ENCODE measurements at places on chromosomes 7 and 10.
A peak's percentile ranks its signal among the peaks of the same experiment; 100 is the strongest.

GRCh38 chr10:92839191-92840085 lies 8.9 kb upstream of the EXOC6 start:
- peak; percentile 7 for DNase-seq

- DNase-seq = no peak
Measured at GRCh38 chr7:102287111-102287980, 678 bp downstream of the SH2B2 start.

DNA sequence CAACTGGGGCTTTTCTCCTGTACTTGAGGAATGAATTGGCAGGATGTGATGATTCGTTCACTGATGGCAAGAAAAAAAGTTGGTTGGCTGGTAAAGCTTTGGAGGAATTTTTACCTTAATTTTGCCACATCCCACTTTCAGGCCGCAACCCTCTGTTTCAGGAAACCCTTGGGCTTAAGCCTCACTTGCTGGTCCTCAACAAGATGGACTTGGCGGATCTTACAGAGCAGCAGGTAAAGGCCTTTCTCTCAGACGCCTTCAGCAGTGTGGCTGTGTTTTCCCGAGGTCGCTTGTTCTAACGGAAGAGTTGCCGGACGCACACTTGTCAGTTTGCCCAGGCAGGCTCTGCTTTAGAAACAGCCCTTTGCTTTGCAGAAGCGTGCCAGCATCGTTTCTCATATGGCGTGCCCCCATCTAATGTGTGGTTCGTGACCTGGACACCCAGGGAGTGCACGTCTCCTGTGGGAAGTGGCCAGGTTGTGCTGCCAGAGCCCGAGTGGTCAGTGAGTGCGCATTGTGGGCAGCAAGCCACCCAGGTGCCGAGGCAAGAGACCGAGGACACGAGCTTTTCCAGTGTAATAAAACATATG lies 2.2 kb downstream of the MTG1 start:
- no peak for DNase-seq

GRCh38 chr10:78806681-78807221 lies 262.0 kb upstream of the ZMIZ1 start:
- DNase-seq = no peak

GRCh38 chr10:128998101-128998805 lies 468.8 kb upstream of the MGMT start:
- DNase-seq = no peak

DNA sequence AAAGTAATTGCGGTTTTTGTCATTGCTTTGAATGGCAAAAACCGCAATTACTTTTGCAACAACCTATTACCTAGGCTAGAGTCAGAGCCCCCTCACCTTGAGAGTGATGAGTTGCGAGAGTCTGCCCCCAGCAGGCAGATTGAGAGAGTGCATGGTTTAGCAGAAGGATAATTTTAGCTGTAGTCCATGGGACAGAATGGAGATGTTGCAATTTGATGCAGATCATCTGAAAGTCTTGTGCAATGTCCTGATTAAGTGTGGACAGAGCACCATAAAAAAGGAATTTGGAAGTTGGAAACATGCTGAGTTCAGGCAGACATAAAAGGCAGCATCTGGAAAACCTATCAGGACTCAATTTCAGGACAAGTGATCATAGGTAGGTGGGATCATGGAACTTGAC lies 48.7 kb downstream of the GPR141 start:
- peak; percentile 13 for DNase-seq

DNA sequence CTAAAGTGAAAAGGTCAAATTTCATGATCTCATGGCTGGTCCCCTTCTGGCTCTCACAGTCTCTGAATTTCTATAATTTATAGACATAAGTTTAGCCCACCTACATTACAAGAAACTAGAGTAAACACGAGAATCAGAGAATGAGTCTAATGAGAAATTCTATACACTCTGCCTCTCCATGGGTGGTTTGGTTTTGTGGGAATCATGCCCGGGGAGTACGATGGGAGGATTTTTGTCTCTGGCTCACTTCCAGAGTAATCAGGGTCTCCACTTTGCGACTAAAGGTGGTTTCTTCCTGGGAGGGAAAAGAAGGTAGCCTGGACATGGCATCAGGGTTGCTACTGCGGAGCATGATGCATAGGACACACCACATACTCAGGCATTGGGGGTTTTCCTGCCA lies 69.7 kb downstream of the MRC1 start:
- DNase-seq = no peak

DNA sequence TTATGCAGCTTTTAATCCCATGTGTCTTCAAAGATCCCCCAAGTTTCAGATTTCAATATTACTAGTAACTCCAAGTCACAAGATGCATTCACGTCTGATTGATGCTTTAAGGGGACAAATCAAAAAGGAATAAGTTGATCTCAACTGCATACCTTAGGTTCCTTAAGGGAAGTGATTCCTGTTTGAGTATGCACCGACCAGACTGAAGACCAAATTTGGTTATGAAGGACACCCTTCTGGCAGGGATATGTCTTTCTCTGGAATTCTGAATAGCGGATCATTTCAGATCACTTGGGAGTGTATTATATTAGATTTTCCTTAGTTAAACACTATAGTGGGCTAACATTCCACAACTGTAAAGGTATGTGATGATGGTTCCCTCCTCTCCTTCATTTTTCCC lies 4.3 kb downstream of the KIF5B start:
- DNase-seq = no peak

- no peak for DNase-seq
Measured at GRCh38 chr7:131564640-131565039, 8.2 kb upstream of the PODXL start.

- DNase-seq = no peak
Measured at GRCh38 chr7:110442381-110442837, 648.5 kb upstream of the LRRN3 start.

DNA sequence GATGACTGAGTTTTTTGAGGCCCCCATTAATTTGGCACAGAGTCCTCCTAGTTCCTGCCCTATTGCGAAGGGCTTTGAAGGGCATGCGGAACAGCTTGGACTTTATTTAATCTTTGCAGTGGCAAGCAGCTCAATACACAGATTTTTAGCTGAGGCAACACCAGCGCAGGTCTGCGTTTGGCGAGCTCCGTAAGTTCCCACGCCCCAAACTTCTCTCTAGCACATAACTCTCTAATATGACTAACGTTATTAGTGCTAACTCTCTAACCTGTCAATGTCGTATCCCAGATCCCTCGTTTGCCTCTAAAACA lies 366 bp upstream of the TAF3 start:
- DNase-seq = no peak

DNA sequence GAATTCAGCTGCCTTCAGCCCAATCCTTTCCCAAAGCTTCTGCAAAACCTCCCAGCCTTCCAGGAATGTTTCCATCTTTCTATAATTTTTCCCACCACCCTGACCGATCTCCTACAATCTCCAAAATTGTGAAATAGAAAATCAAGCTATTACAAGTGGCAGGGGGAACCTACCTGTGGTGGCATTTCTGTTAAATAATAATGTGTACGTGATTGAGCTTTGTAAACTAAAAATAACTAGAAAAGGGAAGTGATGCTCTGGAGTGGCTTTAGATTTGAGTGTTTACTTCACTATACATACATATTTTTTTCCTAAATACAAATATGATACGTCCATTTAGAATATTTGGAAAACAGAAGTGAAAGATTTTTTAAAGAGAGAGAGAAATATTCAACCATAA lies 593.6 kb downstream of the GRM8 start:
- no peak for DNase-seq

DNA sequence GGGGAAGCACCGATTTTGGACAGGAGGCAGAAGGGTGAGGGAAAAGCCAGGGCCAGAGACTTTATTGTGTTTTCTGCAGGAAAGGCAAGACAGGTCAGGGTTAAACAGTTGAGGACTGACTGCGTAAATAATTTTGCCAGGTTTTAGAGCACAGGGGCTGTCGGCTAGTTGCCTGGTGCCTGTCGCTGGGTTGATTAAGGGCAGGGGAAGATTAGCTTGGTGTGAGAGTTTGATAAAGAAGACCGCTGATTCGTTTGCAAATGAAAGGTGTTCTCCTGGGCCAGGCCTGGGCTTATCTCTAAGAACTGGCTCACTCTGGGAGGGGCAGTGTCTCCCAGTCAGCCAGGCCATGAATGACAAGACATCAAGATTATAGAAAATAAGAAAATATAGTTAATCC lies 75.6 kb downstream of the SLC37A3 start:
- DNase-seq = no peak

DNA sequence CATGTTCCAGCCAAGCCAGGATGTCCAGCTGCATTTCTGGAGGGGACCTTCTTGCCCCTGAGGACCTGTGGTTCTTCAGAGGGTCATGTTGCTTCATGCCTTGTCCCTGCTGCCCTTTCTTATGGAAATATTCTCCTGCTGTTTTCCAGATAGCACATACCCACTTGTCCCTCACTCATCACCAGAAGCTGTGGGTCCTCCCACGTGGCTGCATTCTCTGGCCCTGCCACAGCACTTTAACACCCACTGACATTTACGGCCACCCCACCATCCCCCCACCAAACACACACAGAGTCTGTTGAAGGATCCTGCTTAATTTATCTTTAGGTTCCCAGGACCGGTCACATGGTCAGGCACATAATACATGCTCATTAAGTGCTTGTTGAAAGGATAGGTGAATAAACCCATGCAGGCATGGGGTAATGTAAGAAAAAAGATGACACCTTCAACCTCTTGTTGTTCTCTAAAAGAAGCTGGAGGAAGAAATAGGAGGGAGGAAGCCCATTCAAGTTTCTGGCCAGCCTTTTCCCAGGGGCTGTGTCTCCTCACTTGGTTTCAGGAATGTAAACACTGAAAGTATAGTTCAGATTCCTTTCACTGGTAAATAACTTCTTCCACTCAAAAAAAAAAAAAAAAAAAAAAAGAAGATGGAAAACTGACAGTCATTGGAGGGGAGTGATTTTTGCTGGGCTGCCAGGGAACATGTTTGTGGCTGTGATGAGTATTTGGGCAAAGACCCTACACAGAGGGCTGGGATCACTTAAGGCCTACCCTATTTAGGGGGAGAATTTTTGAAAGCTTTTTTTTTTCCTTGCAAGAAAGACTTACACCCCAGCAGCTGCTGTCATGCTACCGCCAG lies 19.8 kb upstream of the BMPER start:
- no peak for DNase-seq

- no peak for DNase-seq
Measured at GRCh38 chr10:96835899-96836298, 3.8 kb downstream of the LCOR start.

DNA sequence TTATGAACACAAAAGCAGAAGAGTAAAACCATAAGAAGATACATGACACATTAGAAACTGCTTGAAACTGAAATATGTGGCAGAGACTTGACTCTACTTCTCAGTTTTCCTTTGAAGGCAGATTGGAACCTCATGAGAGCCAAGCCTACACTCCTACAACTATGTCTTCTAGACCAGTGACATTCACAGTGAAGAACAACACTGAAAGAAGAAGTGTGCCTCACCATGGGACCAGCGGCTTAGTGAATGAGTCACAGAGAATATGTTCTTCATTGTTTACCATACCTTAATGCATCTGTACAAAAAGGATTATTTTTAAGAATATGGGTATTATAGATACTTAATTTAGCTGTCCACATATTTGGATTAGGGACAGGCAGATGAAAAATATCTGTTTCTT lies 248.3 kb downstream of the CDC14C start:
- no peak for DNase-seq

DNA sequence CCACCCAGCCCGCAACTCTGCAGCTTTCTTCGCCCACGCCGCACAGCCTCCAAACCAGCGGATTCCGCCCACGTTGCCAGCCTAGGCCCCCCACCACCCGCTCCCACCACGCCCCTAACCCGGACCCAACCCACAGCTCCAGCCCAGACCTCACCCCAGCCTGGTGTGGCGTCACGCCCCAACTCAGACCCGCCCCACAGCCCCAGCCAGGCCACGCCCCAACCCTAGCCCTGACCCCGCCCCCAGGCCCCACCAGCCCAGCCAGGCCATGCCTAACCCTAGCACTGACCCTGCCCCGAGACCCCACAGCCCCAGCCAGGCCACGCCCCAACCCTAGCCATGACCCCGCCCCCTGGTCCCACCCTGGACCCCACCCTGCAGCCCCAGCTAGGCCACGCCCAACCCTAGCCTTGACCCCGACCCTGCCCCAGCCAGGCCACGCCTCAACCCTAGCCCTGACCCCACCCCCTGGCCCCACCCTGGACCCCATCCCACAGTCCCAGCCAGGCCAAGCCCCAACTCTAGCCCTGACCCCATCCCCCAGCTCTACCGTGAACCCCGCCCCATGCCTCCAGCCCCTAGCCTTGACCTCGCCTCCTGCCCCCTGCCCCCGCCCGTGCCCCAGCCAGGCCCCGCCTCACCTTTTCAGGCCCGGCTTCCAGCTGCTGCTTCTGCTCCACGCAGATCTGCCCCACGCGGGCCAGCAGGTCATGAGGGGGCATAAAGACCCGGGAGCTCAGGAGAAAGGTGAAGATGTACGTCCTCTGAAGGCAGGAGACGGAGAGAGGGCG lies 64.0 kb downstream of the RASGEF1A start:
- DNase-seq = no peak

- DNase-seq = no peak
Measured at GRCh38 chr10:32948451-32948850, 9.6 kb downstream of the ITGB1 start.

DNA sequence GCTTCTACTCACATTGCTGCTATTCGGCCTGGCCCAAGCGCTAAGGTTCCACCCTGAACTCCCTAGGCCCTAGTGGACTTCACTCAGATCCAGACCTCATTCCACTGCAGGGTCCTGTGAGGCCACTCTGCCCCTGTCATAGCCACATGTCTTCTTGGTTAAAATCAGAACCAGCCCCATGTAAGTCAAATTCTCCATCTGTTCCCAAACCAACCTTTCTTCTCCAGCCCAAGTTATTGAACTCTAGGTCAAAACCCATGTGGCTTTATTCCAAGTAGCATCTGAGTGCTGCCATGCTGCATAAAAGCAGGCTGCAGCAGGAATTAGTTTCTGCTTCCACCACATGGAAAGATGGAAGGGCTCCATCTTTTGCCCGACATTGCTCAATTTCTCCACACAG lies 281.2 kb downstream of the SNX13 start:
- DNase-seq = no peak

DNA sequence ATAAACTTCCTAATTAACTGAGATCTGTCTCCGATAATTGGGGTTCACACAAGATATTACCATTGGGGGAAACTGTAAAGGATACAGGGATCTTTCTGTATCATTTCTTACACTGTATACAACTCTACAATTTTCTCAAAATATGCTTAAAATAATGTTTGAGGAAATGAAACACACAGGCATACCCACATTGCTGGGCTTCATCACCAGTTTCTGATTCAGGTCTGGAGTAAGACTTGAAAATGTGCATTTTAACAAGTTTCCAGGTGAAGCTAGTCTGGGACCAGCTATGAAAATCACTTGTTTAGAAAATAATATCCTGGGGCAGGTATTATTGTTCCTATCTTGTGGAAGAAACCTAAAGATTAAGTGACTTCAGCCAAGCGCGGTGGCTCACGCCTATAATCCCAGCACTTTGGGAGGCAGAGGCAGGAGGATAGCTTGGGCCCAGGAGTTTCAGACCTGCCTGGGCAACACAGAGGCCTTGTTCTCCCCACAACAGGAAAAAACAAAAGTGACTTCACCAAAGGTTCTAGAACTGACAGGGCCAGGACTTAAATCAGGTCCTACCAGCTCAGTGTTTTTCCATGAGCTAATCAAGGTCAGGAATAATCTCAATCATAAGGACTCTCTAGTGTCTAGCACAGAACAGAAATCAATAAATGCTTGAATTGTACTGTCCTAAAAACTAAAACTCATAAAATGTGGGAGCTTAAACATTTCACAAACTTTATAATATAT lies 12.6 kb downstream of the TOMM7 start:
- no peak for DNase-seq
